Calu3 (cell line): ENCODE measurements at places on chromosomes 12 and 14.
A peak's percentile ranks its signal among the peaks of the same experiment; 100 is the strongest.

GRCh38 chr14:78359581-78359980, 189.4 kb downstream of the NRXN3 start:
- DNase-seq = no peak

GRCh38 chr14:24422261-24422660, 7.2 kb downstream of the CBLN3 start:
- DNase-seq = no peak

DNA sequence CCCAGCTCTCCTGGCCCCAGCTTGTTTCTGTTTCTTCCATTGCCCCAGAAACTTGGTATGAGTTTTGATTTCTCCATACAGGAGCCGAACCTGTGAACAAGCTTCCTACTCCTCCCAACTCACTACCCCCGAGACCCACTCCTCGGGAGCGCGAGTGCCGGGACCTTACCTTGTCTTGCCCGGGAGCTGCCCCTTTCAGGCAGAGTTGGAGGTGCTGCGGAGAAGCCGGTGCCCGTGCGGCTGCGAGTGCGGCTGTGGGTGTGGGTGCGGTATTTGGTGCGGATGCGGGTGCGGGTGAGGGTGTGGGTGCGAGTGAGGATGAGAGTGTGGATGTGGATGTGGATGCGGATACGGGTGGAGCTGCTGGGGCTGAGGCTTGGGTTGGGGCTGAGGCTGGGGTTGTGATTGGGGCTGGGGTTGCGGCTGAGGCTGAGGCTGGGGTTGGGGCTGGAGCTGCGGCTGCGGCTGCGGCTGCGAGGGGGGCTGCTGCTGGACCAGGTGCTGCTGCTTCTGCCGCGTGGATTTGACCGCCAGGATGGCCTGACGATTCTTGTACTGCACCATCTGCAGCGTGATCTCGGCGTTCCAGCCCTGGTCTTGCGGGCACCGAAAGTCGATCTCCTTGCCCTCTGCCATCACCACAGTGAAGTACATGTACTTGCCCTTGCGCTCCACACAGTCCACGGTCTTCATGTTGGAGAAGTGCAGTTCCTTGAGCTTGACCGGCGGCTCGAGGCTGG, 1.1 kb downstream of the PHLDA1 start:
- peak; percentile 45 for DNase-seq

GRCh38 chr14:30053103-30053502, 125.5 kb upstream of the PRKD1 start:
- DNase-seq = no peak

DNA sequence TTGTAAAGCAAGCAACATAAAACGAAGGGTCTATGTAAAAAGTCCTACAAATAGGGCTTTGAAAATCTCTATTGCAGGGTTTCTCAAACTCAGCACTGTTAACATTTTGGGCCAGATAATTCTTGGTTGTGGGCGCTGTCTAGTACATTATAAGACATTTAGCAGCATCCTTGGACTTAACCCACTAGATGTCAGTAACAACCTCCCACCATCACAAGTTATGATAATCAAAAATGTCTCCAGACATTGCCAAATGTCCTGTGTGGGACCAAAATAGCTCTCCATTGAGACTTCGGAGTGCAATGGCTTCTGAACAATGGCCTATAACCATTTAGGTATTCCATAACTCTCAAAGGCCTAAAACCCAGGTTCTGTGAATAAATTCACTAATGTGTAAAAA, 22.9 kb upstream of the DHRS7 start:
- no peak for DNase-seq

GRCh38 chr12:64808110-64808509, 16.3 kb upstream of the TBC1D30 start:
- DNase-seq = no peak
